AG09319 (cell line): ENCODE measurements at places on chromosomes 4 and X.

GRCh38 chrX:56113785-56114436 lies 118.2 kb upstream of the KLF8 start:
- no peak for DNase-seq

GRCh38 chr4:1210971-1211370 lies 38.0 kb downstream of the CTBP1 start:
- DNase-seq = no peak

- no peak for DNase-seq
Measured at GRCh38 chr4:175833574-175834311, 21.7 kb upstream of the GPM6A start.

- DNase-seq = no peak
Measured at GRCh38 chr4:89056292-89056952, 563 bp downstream of the FAM13A start.

DNA sequence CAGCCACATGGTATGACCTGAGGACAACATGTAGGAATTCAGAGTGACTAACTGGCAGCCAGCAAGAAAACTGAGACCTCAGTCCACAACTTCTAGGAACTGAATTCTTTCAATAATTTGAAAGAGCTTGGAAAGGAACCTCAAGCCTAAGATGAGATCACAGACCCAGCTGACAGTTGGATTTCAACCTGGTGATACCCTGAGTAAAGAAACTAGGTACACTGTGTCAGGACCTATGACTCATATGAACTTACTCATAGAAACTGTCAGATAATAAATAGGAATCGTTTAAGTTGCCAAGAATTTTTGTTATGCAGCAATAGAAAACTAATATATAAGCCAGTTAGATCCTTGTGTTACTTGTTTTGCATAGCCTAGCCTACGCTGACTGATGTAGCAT lies 102.4 kb upstream of the DCAF12L1 start:
- no peak for DNase-seq

DNA sequence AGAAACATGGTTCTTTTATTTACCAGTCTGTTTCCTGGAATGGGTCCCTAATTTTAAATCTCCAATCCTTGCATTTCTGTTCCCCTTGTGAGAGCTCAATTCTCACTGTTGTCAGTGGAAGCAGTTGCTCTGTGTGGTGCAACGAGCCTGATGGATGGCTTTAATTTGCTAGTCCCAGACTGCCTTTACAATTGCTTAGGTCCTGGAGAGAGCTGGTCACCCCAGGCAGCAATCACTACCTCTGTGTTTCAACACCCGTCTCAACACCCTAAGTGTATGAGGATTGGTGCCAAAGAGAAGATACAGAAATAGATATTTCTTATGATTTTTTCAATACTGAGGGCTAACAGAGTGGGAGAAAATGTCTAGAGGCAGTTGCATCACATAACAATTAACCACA lies 873.8 kb downstream of the GLUD2 start:
- no peak for DNase-seq

- DNase-seq = peak; percentile 76
Measured at GRCh38 chr4:7910952-7911578, 28.6 kb downstream of the AFAP1 start.

- no peak for DNase-seq
Measured at GRCh38 chr4:3879681-3880614, 113.8 kb downstream of the ADRA2C start.

DNA sequence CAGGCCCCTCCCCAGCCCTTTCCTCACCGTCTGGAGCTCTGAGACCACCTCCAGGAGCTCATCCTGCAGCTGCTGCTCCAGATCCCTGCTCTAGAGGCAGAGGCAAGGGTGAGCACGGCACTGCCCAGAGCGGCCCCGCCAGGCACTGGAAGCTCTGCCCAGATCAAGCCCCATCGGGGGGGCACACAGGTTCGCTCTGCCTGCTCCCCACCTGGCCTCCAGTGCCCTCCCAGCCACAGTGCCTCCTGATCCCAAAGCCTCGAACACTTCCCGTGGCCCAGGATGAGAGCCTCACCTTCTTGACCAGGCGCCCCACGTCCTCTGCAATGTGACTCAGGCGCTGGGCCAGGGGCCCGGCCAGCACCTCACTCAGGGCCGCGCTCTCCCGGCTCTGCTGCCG lies 5.0 kb downstream of the ARHGAP4 start:
- no peak for DNase-seq

GRCh38 chr4:172822331-172822730 lies 346.3 kb upstream of the GALNT7 start:
- no peak for DNase-seq

DNA sequence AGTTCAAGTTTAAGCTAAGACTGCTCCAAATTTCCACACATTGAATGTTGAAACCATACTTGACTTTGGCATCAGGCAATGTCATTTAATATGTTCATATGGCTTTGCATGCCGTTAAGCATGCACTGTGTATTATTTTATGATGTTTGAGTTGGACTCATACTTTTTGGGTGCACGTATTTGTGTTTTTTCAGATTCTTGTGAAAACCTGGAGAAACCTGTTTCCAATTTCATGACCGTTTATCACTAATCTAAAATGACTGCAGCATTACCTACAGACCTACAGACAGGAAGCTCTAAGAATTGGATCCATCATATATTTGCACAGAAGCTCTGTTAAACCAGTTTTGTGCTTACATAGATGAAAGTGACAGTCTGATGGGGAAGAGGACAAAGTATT lies 1093.0 kb upstream of the INTU start:
- no peak for DNase-seq

DNA sequence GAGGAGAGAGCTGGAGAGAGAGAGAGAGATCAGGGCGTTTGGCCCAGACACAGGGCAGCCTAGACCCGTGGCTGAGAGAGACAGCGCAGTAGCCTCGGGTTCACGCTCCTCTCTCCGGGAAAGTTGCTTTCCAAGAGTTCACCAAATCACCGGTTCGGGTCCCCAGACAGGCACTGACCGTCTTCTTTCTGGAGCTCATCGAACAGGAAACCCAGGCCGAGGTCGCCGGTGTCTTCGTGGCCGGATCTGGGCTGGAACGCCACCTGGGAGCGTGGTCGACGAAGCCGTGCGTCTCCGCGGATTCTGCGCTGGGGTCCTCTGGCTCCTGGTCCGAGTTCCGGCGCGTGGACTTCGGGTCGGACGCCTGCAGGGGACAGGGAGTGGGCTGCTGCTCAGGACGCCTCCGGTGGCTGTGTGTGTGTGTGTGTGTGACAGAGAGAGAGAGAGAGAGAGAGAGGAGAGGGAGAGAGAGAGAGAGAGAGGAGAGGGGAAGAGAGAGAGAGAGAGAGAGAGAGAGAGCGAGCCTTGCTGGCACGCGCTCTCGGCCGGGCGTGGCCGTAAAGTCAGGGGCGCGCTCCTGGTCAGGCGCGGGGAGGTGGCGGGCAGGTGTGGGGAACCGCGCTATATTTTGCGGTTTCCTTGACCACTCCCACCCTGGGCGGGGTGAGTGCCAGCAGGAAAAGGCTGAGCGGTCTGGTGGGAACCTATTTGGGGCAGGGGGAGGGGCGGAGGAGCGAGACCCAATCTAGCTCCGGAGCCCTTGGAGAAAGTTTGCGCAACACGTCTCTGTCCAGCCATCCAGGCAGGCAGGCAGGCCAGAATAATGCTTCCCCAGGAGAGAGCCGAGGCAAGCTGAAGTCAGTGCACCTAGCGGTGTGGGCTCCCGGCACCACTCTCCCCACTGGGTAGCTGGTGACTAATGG lies 62.1 kb downstream of the RHOXF2B start:
- no peak for DNase-seq

DNA sequence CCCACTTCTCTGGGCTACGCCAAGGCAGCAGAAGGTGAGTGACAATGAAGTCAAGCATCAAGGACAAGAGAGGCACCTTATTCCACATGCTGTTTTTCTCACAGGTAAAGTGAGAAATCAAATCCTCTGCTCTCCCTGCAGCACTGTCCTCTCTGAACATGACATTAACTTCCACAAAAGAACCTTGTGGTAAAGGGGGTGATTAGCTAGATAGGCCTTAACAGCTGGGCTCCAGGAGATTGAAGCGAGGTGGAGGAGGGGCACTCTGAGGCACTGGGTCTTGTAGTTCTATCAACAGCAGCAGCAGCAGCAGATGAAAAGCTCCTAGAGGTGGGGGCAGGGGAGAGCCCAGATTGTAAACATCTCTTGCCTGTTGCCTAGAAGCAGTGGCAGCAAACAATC lies 96.8 kb upstream of the CXXC4 start:
- no peak for DNase-seq

DNA sequence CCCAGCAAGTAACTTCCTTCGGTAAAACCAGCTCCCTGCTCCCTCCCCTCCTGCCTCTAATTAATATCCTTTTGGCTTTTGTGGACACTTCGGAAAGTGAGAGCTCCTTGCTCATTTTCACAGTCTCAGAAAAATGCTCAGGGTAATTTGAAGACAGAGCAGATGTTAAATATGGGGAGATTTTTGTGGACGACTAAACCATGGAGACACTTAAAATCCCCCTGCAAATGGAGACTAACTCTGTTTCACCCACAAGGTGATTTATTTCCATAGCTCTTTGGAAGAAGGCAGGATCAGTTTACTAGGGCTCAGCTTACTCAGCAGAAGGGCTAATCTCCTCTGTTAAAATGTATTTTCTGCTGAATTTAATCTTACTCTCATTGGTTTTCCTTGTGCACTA lies 12.2 kb upstream of the AMOT start:
- DNase-seq = no peak

- no peak for DNase-seq
Measured at GRCh38 chrX:130645955-130646583, 244.3 kb downstream of the RBMX2 start.

GRCh38 chr4:188053302-188053701 lies 56.1 kb downstream of the TRIML2 start:
- DNase-seq = no peak

DNA sequence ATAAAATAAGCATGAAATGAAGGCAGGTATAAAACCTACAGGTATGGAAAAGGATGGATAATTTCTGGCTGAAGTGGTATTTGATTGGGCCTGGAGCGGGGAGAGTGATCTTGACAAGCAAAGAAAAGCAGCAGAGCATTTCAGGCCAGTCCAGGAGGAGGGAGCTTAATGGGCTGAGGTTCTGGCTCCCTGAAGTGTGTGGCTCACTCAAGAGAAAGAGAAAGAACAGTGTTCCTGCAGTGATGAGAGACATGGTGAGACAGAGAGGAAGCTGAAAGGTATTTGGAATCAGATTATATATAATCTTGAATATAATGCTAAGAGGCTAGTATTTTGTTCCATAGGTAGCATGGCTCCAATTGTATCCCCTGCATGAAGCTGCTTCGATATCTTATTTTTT lies 153.5 kb downstream of the MGST2 start:
- no peak for DNase-seq

DNA sequence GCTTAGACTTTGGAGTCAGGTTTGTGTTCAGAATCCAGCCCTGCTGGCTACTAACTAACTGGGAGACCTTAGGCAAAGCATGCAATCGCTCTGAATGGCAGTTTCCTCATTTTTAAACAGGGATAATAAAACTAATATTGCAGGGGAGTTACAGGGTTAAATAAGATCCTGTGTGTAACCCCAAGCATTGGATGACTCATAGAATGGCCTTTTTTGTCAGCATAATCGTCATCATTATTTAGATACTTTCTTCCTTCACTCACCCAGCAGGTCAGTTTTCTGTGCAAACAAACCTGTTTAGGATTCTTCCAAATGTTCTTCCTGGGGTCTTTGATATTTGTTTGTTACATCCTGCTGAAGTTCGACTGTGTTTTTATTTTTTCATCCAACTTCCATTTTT lies 208.2 kb downstream of the EVC2 start:
- DNase-seq = no peak

GRCh38 chr4:55617587-55618197 lies 18.4 kb downstream of the NMU start:
- DNase-seq = no peak

GRCh38 chrX:30653415-30654131 lies at the start of gene GK:
GK (plus strand) TSS chrX:30653423; CDS start chrX:30653538, 115 bp downstream.
- no peak for DNase-seq

DNA sequence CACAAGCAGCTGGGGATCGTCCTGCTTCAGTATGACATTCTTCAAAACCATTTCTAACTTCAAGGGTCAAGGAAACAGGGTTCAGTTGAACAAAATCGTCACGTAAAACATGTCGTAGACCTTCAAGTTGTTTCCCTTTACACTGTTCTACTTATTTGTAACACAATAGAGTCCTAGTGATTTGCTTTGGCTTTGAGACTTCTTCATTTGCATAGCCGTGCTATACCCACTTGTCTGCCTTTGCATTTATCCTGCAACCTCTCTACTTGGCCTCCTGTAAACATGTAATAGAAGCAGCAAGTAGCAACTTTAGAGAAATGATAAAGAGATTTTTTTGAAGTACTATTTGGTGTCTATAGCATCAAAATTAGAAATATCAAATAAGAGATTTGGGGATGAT lies 194.9 kb downstream of the SLC7A11 start:
- DNase-seq = no peak
